BJ (cell line): ENCODE measurements at places on chromosomes 3 and 15.
A peak's percentile ranks its signal among the peaks of the same experiment; 100 is the strongest.

- no peak for DNase-seq
These were observed 16.2 kb downstream of the TIMP4 start for GRCh38 chr3:12142476-12142875.

- peak; percentile 65 for DNase-seq
These were observed 9.9 kb downstream of the ALDH1A3 start for GRCh38 chr15:100889385-100890050.

- DNase-seq = no peak
These were observed 375.9 kb downstream of the MCTP2 start for GRCh38 chr15:94607176-94607654.

- no peak for DNase-seq
These were observed 1.2 kb downstream of the CHMP2B start for GRCh38 chr3:87228316-87228715.

- DNase-seq = no peak
These were observed 48.8 kb downstream of the WWTR1 start for GRCh38 chr3:149608987-149609386.

- DNase-seq = no peak
These were observed 452.0 kb downstream of the MFSD1 start for GRCh38 chr3:159253860-159254259.
